ENCODE measurements at places on chromosomes 7 and 10.

- no peak for DNase-seq
These were observed 313.3 kb downstream of the FRMD4A start for GRCh38 chr10:14017467-14017866.

GRCh38 chr10:74233281-74233680, 82.3 kb downstream of the ADK start:
- no peak for DNase-seq

DNA sequence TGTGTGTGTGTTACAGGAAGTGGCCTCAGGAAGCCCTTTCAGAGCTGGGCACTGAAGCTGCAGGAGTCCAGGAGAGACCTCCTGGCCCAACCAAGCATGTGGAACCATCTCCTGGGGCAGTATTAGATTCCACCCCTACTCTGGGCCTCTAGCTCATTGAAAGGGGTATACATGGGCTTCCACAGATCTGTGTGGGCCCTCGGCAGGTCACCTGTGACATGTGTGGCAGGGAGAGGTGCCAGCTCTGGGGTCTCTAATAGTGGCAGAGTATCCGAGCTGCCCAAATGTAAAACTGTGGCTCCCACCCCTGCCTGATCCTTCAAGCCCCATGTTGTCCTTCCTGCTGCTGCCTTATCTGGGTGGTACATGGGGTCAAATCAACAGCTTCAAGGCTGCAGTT, 144.1 kb downstream of the GLCCI1 start:
- DNase-seq, result no peak

DNA sequence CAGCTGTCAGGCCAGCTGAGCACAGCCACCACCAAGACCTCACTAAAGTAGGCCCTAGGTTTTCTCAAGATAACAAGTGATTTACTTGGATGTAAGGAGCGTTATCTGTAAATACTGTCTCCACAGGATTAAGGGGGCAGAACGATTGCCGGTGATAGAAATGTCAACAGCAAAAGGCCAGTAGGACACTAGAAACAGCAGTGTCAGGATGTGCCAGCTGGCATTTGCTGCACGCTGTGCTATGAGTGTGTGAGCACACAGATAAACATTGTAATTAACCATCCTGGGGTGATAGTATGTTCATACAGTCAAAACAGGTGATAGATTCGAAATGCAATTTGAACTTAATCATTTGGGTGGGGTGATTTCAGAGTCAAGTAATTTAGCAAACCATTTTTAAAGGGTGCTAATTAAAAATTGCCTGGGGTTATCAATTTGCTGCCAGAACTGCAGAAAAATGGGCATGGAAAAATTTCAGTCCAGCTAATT, 36.3 kb upstream of the NOBOX start:
- DNase-seq, result no peak

GRCh38 chr10:11429439-11430052, 181.9 kb downstream of the USP6NL start:
- DNase-seq, result no peak

- no peak for DNase-seq
These were observed 11.1 kb downstream of the TRPV6 start for GRCh38 chr7:142874409-142874808.

GRCh38 chr7:116990056-116990455, 36.8 kb downstream of the ST7 start:
- no peak for DNase-seq

- no peak for DNase-seq
These were observed 215.2 kb downstream of the FANK1 start for GRCh38 chr10:126111516-126111915.

DNA sequence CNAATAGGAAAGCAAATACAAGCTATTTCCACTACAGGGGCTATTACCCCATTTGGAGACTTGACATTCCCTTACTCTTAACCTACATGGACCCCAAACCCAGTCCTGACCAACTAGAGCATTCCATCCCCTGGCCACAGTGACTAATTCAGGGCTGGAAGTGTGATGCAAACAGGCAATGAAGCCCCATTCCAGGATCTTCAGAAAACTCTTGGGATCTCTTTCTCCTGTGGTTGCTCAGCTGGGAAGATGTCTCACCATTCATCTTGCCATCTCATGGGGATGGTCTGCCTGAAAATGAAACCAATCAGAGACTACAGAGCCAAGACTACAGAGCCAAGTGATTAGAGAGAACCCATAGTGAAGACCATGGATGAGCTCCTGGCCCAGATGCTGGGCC, 206.2 kb downstream of the ZNF365 start:
- no peak for DNase-seq

Measured in stimulated activated CD4-positive, alpha-beta T cell treated with anti-CD3 and anti-CD28 coated beads, TNF-alpha, amount 100 ng/mL, for 1 hour (primary cell).